ENCODE measurements at places on chromosomes 5 and 9.

- no peak for DNase-seq
These were observed 55.7 kb downstream of the VCAN start for GRCh38 chr5:83527221-83527620.

- DNase-seq: no peak
These were observed 37.2 kb upstream of the F2RL2 start for GRCh38 chr5:76660360-76660759.

GRCh38 chr5:174303437-174304045 is 258.0 kb downstream of the NSG2 start:
- DNase-seq: no peak

GRCh38 chr5:127785098-127785927 is 82.1 kb downstream of the CCDC192 start:
- DNase-seq: peak; percentile 73

DNA sequence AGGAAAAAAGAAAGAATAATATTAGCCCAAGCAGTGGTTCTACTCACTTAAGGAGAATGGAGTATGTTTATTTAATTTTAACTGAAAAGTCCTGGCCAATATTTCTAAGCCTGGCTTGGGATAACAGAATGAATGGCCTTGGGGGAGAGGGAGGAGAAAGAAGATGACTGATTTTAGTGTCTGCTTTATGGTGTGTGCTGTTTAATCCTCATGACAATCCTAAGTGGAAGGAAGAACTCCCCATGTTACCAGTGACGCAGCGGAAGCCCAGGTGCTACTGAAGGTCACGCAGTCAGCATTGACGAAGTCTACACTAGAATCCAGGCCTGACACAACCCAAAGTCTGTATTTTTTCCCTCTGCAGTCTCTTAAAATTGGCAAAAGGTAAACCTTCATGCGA is 50.5 kb downstream of the PALM2AKAP2 start:
- no peak for DNase-seq

DNA sequence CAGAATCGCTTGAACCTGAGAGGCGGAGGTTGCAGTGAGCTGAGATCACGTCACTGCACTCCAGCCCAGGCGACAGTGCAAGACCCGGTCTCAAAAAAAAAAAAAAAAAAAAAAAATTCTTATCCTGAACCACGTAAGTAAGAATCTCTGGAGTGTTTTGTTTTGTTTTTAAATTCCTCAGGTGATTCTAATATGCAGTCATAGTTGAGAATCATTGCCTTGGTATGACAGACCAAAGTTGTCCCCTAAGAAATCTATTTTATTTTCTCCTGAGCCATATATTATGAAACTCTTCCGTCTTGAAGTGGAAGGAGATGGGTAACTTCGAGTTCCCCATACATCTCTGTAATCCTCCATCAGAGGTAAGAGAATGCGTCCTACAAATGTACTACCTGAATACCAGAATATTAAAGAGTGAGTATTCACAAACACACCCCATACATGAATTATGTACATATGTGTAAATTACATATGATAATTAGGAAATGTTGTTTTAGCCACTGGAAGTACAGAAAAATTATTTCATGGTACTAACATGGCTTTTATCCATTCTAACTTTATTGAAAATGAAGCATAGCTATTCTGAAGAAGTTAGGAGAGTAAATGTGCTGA is 26.7 kb upstream of the SVEP1 start:
- DNase-seq: no peak

- no peak for DNase-seq
These were observed 11.6 kb downstream of the SRD5A1 start for GRCh38 chr5:6644794-6645241.

GRCh38 chr5:177132136-177133095 is 1.2 kb upstream of the NSD1 start:
- no peak for DNase-seq

- peak; percentile 16 for DNase-seq
These were observed 101.2 kb upstream of the TRIM32 start for GRCh38 chr9:116585896-116586295.

DNA sequence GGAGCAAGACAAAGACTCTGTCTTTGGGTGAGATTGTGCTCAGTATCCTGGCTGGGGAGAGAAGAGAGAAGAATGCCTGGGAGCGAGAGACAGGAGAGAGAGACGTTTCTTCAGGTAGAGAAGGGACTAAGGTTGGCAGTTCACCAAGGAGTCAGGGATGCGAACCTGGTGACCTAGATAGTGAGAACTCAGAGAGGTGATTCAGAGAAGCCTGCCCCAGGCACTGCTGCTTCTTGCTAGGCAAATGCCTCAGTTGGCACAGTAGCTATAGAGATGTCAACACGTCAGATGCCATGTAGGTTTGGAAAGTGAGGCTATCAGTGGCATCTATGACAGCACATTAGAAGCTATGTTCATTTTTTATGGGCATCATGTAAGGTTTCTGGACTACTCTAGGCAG is 231.6 kb upstream of the VLDLR start:
- DNase-seq: no peak

GRCh38 chr9:108186642-108187395 is 669.0 kb downstream of the ACTL7B start:
- DNase-seq: peak; percentile 74

- DNase-seq: no peak
These were observed 141.3 kb downstream of the MAN2A1 start for GRCh38 chr5:109830955-109831502.

DNA sequence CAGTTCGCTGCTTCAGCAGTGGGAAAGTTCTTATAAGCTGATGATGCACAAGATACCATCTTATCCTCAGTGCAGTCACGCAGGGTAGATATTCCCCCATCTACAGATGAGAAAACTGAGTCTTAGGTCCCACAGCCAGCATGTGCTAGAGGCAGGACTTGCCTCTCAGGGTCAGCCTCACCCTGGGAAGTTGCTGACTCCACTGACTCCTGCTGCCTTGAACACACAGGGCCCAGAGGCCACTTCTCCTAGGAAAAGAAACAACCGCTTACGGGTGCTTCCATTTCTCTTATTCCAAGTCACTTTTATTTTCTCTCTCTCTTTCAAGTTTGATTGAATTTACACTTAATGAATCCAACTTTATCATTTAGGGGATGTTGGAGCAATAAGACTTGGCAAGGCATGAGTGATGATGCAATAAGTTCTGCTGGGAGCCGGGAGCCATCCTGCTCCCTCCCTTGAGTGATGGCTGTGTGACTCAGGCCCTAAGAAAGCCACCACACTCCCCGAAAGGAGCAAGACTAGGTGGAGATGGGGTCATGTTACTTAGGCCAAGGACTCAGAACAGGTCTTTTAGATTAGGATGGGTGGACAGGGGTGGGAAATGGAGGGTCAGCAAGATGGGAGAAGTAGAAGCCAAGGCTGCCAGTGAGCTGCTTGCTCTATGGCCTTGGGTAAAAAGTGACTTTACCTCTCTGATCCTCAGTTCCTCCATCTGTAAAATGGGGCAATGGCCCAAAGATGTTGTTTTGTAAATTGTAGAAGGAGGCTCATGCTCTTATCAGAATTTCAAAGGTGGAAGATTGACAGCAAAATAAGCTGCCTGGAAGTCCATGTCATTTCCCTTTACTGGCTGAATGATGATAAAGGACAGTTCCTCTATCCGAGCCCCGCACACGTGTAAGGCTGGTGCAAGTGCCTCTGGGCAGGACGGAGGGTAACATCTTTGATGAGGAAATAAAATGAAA is 67.4 kb upstream of the ZNF618 start:
- DNase-seq: peak; percentile 79

DNA sequence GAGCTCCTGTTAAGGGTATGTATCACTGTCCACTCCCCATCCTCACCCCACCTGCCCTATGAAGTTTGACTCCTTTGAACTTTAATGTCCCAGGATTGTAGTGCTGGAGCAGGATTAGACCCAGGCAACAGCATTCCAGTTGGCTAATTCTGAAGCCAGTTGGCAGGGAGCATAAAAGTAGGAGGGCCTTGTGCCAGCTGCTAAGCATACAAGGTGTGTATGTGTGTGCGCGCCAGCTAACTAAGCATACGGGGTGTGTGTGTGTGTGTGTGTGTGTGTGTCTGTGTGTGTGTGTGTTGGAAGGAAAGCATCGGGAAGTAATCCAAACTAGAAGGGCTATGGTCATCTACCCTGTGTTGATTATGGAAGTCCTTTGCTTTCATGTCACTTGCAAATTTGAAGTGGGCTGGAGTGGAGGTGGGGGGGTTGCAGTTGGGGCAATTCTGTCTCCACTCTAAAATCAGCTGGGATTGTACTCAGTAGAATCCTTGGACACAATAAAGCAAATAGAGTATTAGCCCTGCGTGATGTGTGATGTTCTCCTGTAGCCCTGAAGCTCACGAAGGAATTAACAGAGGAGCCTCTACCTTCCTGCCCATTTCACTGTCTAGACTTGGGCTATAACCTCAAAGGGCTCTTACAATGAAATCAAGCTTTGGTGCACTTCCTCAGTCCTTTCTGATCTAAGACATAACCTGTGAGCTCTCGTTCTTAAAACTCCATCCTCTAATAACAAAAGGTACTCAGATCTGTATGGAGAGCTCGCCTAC is 26.9 kb downstream of the HMGCR start:
- DNase-seq: no peak

DNA sequence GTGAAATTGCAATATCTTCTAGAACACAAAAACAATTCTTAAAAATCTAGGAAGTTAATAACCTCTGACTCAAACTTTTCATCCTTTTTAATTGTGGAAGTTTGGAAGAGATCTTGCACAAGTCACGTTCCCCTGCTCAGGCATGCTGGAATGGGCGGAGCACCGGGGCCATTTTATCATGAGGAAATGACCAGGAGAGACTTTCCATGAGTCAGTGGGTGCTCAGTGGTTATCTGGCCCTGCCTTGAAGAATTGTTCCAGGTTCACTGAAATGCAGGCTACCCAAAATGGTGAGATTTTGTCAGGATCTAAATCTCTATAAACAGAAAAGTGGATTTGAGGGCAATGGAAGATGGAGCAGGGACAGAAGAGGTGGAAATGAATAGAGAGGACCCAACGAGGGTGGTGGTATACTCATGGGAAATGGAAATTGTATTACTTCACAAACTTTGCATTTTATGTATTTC is 61.2 kb downstream of the FYB1 start:
- peak; percentile 46 for DNase-seq

GRCh38 chr5:164301708-164302107 is 796.3 kb downstream of the MAT2B start:
- no peak for DNase-seq

DNA sequence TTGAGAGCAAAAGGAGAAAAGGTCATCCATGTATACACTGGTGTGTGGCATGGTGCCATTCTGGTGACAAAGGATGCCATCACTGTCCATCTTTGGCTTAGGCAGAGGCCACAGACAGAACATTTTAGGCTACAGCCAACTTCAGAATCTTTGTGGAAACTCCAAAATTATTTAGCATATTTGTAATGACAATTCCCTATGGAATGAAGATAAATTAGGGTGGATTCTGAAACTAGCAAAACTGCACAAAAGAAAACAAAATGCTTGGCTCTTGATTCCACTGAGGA is 92.5 kb downstream of the FBXW11 start:
- peak; percentile 13 for DNase-seq

DNA sequence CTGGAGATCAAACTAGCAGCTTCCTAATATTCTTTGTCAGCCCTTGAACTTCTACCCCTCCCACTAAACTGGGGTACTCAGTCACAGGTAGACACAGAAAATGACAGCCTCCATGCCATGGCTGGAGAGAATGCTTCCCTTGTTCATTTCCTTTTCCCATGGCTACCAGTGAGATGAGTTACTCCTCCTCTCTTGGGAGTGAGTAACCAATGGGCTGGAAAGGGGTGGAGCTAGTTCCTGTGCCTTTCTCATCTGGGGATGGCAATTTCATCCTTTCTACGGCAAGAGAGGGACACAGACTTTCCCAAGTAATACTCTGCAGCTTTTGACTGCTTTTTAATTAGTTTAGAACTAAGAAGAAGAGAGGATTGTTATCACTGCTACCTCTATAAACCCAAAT is 1045.6 kb upstream of the WWC1 start:
- DNase-seq: no peak

DNA sequence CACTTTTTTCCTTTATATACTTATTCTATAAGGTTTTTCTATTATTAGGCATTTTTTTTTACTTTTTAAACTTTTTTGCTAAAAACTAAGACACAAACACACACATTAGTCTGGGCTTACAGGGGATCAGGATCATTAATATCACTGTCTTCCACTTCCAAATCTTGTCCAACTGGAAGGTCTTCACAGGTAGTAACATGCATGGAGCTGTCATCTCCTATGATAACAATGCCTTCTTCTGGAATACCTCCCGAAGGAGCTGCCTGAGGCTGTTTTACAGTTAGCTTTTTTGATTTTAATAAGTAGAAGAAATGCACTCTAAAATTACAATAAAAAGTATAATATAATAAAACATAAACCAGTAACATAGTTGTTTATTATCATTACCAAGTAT is 345.5 kb upstream of the PTGER4 start:
- no peak for DNase-seq

- DNase-seq: no peak
These were observed 2.5 kb upstream of the NKD2 start for GRCh38 chr5:1005904-1006655.

DNA sequence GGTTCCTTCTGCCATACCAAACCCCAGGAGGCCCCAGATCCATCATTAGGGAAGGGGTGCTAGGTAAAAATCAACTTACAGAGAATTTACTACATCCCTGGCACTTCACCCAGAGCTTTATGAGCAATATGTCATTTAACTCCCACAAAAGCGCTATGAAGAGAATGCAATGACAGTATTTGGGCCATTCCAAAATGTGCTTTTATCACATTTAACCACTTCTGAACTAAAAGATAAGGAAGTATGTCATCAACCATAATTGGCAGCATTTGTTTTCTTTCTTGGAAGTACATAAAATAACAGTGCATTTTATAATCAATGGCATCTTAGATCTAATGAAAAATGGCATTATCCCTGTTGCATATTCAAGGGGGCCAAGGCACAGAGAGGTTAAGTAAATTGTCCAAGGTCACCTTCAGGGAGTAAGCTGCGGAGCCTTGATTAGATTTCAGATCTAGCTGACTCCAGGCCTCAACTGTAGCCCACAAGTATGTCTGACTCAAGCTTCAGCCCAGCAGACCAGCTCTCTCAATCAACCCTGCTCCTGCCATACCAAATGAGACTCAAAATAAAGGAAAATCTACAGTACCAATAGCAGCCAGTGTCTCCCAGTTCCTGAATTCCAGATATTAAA is 16.5 kb downstream of the SH3TC2 start:
- no peak for DNase-seq

DNA sequence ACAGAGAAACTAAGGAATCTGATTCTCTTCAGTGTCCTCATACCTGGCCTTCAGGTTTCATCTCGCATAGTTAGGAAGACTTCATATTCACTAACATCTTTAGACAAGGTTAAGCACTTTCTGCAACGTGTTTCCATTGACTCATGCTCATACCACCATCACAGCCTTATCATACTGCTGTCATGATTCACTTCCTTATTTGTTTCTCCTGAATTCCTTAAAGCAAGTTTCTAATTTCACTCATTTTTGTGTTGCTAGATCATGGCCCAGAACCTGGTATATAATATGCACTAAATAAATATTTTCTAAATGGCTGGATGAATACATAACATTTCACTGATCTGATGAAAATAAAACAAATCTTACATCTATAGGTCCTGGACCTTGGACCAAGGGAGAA is 472.9 kb downstream of the PRELID2 start:
- peak; percentile 48 for DNase-seq

GRCh38 chr9:135228983-135229625 is 141.6 kb downstream of the OLFM1 start:
- DNase-seq: no peak

- DNase-seq: peak; percentile 36
These were observed 44.8 kb downstream of the LURAP1L start for GRCh38 chr9:12819436-12820185.
